CD4-positive, alpha-beta T cell treated with Interleukin-15 for 4 hours (primary cell): ENCODE measurements at places on chromosomes 2 and 18.

DNA sequence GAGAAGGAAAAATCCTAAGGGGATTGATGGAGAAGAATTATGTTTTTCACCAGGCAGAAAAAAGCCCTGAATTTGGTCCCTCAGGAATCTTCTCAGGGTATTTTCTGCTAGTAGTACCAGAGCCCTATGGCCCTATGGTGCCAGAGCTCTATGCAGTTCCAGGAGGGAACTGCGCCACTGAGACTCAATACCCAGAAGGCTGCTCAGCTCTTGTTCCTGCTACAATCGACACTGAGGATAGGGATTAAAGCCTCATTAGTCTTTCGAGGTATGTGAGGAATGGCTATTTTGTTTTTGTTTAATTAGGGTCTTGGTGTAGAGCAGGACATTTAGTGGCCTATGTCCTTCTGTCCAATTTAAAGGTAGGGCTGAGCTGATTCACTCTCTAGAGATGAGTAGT lies 21.7 kb upstream of the PPP3R1 start:
- no peak for DNase-seq

DNA sequence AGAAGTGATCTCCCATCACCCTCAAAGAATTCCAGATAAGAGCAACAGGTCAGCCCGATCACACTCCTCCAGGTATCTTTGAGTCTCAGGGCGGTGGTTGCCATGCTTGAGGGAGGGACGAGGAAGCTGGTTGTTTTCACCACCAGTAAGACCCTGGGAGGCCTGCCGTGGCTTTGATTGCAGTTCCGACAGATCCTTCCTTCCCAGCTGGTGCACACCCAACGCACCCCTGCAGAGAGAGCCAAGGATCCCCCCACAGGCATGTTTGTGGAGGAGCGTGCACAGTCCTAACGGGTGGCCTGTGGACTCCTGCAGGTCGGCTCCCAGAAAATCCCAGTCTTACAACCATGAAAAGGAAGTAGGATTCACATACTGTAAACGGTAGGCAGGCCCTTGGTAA lies 13.8 kb upstream of the ZNF236 start:
- no peak for DNase-seq

DNA sequence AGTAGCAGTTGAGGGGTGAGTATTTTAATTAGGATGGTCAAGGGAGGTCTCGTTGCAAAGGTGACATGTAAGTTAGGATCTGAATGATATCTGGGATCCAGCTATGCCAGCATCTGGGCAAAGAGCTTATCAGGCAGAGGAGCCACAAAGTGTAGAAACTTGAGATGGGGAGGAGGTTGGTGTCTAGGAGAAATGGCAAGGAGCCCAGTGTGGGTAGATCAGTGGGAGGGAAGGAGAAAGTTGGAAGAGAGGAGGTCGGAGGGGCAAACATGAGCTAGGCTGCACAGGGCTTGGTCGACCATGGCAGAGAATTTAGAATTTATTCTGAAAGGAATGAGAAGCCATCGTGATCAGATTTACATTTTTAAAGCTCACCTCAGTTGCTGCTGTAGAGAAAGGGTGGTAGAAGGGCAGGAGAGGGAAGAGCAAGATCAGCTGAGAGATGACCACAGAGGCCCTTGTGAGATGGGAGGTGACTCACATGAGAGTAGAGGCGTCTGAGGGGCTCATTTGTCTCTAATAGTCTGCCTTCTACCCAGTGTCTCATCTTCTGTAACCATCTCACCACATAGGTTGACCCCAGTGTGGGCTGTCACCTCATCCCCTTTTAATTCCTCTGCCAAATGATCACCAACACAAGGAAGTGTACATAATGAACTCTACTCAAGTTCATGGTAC lies 170.0 kb downstream of the ETAA1 start:
- no peak for DNase-seq

- DNase-seq = no peak
Observed at GRCh38 chr2:133789743-133790142, 221.5 kb upstream of the NCKAP5 start.

DNA sequence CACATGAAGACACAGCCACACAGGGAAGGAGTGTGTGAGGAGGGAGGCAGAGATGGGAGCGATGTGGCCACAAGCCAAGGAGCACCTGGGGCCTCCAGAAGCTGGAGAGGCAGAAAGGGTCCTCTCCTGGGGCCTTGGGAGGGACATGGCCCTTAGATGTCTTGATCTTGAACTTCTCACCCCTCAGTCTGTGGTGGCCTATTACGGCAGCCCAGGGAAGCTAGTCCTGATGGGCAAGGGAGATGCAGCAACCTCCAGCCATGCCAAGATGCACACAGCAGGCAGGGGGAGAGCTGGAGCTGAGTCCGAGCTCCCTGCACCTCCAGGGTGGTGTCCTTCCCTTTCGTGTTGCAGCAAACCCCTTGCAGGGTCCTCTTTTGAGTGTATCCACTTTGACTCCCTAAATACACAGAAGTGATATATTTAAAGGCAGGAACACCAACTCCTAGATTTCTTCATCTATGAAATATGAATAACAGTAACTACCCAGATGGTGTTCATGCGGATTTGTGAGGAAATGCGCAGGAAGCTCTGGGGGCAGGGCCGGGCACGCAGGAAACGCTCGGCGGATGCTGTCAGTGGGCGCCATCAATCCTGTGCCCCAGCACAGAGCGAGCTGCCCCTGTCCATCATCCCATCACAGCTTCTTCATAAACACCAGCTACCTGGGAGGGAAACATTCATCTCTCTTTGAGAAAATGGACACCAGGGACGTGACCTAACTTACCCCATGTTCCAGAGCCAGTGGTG lies 230.4 kb upstream of the MYT1L start:
- DNase-seq = no peak

DNA sequence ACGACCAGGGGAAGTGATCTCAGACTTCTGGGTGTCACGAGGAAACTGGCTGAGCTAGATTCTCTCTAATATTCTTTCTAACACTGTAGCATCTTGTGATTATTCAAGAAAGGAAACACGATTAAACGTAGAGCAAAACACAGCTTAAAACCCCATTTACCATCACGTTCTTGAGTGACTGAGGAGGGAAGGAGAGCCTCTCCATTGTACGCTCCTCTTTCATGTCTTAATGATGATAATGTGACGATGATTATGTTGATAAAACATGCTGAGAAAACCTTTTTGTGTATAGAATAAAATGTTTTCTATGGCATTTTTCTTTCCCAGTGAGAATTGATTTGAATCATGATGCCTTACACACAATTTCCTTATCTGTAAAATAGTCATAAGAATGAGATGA lies 705.6 kb upstream of the ID2 start:
- DNase-seq = no peak

DNA sequence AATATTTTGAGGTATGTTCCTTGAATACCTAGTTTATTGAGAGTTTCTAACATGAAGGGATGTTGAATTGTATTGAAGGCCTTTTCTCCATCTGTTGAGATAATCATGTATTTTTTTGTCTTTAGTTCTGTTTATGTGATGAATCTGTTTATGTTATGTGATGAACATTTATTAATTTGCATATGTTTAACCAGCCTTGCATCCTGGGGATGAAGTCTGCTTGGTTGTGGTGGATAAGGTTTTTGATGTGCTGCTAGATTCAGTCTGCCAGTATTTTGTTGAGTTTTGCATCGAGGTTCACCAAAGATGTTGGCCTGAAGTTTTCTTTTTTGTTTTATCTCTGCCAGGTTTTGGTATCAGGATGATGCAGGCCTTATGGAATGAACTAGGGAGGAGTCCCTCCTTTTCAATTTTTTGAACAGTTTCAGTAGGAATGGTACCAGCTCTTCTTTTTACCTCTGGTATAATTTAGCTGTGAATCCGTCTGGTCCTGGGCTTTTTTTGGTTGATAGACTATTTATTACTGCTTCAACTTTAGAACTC lies 71.9 kb downstream of the EPC2 start:
- DNase-seq = no peak

GRCh38 chr18:40382197-40382596 lies 1572.8 kb upstream of the PIK3C3 start:
- no peak for DNase-seq

GRCh38 chr2:217946051-217946450 lies 56.7 kb downstream of the TNS1 start:
- no peak for DNase-seq

DNA sequence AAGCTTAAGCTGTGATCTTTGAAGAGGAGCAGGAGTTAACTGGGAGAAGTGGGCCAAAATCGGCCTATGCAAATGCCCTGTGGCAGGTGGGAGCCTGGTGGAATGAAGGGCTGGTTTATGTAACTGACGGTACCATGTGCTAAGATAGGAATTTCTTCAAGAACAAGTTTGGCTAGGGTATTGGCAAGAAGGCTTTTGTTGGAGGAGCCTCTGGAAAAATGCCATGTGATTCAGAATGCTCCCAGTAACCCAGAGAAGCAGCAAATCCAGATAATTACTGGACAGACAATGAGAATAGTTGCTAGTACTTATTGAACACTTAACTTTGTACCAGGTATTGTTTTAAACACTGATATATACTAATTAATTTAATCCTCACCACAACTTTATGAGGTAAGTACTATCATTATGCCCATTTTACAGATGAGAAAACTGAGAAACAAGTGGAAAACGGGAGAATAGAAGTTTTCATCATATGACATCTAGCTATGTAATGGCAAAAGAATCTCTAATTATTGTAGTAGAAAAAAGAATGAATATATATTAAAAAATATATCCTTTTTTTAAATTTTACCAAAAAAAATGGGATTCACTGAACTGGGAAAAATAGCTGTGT lies 9.1 kb upstream of the FAM124B start:
- DNase-seq = no peak

GRCh38 chr2:173552531-173552930 lies 197.9 kb downstream of the CDCA7 start:
- DNase-seq = no peak

DNA sequence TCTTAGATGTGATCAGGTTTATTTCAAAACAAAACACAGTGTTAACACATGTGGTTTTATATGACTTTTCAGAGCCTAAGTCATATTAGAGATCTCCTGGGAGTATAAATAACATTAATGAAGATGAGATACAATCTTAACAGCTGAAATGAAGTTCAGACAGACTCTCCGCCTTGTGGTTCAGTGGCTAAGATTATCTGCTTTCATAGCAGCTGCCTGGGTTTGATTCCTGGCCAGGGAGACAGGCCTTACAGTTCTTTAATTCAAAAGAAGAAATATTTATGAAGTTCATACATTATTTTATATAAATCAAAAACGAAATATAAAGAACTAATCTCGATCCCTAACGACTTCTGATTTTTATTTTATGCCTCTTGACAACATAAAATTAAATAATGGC lies 35.2 kb upstream of the TTC32 start:
- no peak for DNase-seq

GRCh38 chr18:77161383-77161782 lies 28.8 kb upstream of the MBP start:
- no peak for DNase-seq

DNA sequence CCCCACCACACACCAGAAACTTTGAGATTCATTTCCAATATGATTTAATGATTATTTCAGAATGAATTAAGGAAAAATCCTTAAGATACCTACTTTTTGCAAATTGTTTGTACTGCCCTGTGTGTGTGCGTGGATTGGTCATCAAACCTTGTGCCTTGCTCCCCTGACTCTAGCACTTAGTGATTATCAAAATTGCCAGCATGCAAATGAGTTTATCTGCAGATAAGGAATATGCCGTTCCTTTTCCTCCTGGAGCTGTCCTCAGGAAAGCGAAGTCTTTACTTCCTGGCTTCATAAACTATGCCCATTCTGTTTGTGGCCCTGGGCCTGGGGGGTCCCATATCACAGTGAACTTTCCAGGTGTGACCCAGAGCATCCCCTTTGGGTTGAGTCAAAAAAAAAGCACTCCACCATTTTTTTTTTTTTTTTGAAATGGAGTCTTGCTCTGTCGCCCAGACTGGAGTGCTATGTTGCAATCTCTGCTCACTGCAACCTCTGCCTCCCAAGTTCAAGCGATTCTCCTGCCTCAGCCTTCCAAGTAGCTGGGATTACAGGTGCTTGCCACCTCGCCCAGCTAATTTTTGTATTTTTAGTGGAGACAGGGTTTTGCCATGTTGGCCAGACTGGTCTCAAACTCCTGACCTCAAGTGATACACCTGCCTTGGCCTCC lies 11.4 kb downstream of the CHMP1B start:
- no peak for DNase-seq

DNA sequence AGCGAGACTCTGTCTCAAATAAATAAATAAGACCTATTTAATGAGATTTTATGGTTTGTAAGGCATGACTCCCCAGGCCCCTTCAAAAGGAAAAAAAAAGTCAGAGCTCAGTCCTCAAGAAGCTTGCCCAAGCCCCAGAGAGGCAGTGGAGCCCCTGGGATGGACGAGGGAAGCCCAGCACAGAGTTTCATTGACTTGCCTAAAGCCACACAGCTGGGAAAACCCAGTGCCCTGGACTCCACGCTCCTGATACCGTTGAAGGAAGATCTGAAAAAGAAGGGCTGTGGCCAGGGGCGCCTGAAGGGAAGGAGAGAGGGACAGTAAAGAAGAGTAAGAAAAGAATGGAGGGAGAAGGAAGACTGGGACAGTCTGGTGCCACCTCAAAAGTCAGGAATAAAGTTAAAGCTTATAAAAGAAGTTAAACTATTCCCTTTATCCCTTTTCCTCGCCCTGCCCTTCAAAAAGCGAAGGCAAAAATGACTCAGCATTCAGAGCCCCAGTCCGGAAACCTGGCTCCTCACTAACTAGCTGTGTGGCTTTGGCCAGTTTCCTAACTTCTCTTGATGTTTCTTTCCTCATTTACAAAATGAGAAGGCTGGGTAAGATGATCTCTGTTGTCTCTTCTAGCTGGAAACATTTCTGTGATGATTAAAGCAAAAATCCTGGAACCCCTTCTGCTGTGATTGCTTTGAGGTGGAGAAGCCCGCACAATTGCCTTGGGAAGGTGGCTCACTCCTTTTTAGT lies 46.7 kb downstream of the LYPD1 start:
- no peak for DNase-seq

GRCh38 chr2:234911271-234911670 lies 40.5 kb upstream of the SH3BP4 start:
- DNase-seq = no peak

DNA sequence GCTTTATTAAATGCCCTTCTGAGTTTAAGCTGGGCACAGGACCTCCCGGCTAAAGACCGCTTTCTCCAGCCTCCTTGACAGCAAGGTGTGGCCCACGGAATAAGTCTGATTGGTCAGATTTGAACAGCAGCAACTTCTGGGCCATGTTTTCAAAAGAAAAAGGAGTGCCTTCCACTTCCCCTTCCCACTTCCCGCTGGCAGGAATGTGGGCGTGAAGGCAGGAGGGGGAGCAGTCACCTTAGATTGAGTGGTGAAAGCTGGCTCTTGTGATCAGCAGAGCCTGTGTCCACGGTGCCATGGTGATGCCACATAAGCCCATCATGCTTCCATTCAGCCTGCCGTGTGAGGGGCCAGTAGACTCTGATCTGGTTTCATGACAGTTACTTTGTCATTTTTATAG lies 136.6 kb upstream of the GLI2 start:
- DNase-seq = no peak

GRCh38 chr2:147331790-147332419 lies 512.9 kb upstream of the ACVR2A start:
- peak; percentile 65 for DNase-seq

DNA sequence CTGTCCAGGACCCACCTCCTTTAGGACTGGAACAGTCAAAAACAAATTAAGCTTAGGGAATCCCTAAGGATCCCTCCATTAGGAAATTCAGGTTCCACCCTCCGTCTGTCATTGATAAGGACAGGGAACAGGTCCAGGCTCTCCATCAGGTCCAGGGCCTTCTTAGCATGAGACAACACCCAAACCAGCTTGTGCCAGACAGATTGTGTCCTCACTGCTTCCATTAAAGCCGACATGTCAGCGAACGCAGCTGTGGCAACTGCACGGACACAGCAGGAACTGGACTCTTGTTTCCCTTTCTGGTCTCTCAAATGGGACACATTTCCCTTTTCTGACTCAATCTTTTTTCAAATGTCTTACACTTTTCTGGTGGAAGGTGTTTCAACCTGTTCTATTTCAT lies 81.4 kb downstream of the BCL11A start:
- no peak for DNase-seq
